ENCODE measurements at places on chromosomes 6 and 20.

GRCh38 chr20:40188319-40188718, 500.7 kb downstream of the MAFB start:
- DNase-seq, result no peak

DNA sequence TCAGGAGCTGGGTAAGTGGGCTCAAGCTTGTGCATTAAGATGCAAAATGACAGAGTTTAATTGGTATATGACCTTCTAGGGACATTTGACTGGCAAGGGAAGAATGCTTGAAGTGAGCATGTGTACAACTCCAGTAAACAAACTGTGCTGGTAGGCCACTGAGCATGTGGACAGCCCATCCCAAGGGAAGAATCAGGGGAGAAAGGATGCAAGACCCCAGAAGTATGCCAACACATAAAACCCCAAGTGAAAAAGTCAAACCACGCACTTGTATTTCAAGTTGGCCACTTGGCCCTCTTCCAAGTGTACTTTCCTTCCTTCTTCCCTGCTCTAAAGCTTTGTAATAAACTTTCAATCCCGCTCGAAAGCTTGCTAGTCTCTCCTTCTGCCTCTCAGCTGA, 10.4 kb upstream of the THBD start:
- no peak for DNase-seq

- DNase-seq, result no peak
Observed at GRCh38 chr20:4613184-4613583, 108.5 kb upstream of the PRND start.

GRCh38 chr6:15183979-15184378, 61.9 kb upstream of the JARID2 start:
- peak; percentile 24 for DNase-seq

GRCh38 chr20:63495741-63496595, 2.9 kb downstream of the EEF1A2 start:
- DNase-seq, result peak; percentile 51

Data from T-helper 2 cell treated with Interferon-gamma antibody and Interleukin-4, amounts not matched to agents 5 μg/mL and 100 μg/mL, for 36 hours (primary cell).